ENCODE measurements at places on chromosomes 7 and 10.

- DNase-seq: peak; percentile 80
Observed at GRCh38 chr10:11270135-11270857, 252.6 kb downstream of the CELF2 start.

DNA sequence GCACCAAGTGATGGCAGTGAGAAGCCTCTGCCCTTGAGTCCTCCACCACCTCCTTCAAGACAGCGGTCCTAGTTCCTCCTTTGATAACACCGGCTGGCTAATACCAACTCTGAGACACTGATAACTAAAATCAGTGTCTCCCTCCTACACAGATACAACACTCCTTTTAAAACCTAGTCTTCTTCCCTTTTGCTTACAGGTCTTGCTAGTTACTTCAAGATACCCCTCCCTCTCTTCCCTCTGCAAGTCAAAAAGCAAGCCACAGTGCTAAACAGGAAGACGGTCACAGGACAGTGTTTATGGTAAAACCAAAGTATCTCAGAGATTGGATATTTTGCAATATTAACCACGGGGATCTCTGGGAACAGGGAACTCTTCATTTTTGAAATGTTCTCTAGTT lies 4.6 kb downstream of the AKR1B1 start:
- DNase-seq: no peak

DNA sequence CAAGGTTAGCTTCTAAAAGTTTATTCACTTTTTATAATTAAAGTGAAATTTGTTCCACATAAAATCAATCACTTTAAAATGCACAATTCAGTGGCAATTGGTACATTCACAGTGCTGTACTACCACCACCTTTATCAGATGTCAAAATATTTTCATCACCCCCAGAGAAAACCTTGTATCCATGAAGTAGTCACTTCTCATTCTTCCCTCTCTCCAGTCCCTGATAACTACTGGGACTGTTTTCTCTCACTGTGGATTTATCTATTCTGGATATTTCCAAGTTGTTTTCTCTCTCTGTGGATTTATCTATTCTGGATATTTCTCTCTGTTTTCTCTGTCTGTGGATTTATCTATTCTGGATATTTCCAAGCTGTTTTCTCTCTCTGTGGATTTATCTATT lies 435.4 kb upstream of the CNTNAP2 start:
- no peak for DNase-seq

- no peak for DNase-seq
Observed at GRCh38 chr7:34016876-34017275, 111.5 kb downstream of the BMPER start.

- no peak for DNase-seq
Observed at GRCh38 chr7:121419201-121420148, 23.4 kb upstream of the FAM3C start.

DNA sequence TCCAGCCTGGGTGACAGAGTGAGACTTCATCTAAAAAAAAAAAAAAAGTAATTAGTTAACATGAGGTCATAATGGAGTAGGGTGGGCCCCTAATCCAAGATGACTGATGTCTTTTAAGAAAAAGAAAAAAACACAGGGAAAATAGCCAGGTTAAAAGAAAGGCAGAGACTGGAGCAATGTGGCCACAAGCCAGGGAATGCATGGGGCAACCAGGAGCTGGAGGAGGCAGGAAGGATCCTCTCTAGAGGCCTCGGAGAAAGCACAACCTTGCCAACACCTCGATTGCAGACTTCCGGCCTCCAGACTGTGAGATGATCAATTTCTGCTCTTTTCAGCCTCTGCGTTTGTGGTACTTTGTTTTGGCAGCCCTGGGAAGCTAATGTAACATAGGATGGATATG lies 121.5 kb downstream of the ITIH5 start:
- DNase-seq: peak; percentile 27

- no peak for DNase-seq
Observed at GRCh38 chr10:80288849-80289248, 609 bp downstream of the MAT1A start.

GRCh38 chr10:19014034-19014433 lies 34.6 kb upstream of the MALRD1 start:
- DNase-seq: peak; percentile 94

GRCh38 chr10:56370217-56371113 lies 9.4 kb upstream of the ZWINT start:
- DNase-seq: peak; percentile 24

DNA sequence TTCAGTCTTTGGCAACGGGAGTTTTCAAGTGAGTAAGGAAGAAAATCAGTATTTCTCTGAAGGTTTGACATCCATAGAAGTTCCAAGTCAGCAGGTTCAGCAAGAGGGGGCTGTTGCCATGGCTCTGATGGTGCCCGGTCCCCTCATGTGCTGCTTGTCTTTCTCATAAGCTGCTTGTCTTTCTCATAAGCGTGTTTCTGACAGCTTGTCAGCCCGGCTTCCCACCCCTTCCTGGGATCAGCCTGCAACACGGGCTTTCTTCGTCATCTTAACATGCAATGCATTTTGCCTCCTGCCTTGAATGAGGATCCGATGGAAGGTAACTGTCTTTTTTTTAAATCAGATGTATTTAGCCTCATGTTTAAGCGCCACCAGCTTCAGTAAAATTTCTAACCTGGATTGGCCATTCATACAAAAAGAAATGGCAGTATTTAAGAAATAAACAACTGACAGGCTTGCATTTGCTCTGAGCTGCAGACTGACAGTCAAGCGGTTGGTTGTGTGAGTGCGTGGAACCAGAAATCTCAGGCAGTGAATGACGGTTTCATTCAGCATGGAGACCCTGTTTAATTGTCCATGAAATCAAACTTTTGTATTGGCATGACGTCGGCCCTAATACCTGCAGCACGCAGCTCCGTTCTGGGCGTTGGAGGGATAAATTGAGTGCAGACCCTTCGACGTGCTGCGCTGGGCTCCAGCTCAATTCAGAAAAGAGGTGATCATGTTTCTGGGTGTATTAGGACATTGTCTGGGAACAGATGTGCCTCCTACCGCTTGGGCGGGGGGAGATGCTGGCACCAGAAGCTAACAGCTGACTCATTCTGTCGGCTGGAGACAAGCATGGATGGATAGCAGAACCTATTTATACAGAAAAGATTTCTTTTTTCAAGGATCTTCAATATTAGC lies 454.7 kb upstream of the FOXK1 start:
- no peak for DNase-seq

DNA sequence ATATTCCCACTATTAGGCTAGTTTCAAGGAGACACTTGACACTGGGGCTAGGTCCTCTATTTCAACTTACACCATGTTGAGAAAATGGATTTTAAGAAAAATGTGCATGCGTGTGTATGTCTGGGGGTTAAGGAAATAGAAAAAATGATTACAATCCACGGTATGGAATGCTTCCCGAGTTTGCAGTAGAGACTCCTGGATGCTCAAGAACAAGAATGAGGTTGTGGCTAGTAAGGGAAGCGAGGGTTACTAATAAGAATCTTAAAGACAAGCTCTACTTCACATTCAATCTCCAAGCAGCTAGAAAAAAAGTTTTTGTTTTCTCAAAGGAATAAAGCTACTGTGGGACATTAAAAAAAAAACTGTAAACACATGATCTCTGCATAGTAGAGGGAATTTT lies 54.7 kb downstream of the ANK3 start:
- DNase-seq: no peak

- DNase-seq: no peak
Observed at GRCh38 chr10:75660823-75661222, 229.4 kb downstream of the LRMDA start.

Measured in cardiac fibroblast (primary cell).